ENCODE measurements at places on chromosomes 4 and X.
A peak's percentile ranks its signal among the peaks of the same experiment; 100 is the strongest.

DNA sequence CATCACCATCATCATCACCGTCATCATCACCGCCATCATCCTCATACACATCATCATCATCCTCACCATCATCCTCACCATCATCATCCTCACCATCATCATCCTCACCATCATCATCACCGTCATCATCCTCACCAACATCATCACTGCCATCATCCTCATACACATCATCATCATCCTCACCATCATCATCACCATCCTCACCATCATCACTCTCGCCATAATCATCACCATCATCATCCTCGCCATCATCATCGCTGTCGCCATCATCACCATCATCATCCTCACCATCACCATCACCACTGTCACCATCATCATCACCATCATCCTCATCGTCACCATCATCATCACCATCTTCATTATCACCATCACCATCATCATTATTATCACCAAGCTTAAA, 19.8 kb upstream of the DHRSX start:
- DNase-seq = no peak

DNA sequence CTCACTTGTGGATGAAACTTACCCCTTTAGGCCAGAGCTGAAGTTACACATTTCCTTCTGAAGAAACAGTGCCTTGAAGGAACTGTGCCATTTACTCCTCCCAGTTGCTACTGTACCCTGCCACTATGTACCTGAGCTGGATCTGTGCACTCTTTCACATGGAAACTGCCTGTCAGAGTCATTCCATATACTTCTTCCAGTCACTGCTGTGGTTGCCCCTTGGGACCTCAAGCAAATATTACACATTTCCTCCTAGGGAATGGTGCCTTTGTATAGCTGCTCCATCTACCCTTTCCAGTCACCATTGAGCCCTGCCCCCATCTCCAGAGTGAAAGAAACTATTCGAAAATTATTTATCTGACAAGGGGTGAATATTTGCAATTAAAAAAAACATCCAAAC, 1328.3 kb downstream of the TECRL start:
- DNase-seq = no peak

GRCh38 chrX:77622672-77623071, 163.3 kb downstream of the ATRX start:
- DNase-seq = peak; percentile 3

- DNase-seq = no peak
These were observed 23.4 kb downstream of the TRMT10A start for GRCh38 chr4:99540277-99540939.

GRCh38 chr4:95186666-95187065, 362.1 kb downstream of the UNC5C start:
- DNase-seq = no peak

DNA sequence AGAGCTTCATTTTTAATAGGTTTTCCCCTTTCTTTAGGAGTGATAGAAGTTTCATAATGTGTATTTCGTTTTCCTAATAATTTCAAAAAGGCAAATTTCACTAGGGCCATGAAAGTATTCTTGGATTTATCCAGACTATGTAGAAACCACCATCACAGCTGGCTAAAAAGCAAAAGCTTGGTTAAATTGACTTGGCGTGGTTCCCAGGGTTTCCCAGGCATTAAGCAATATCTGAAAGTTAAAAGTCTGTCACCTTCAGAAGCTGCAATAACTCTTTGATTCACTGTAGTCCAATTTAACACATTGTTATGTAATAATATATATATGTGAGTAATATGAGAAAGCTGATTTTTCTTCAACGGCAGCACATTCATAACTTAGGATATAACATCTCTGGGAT, 38.3 kb downstream of the NDNF start:
- no peak for DNase-seq

DNA sequence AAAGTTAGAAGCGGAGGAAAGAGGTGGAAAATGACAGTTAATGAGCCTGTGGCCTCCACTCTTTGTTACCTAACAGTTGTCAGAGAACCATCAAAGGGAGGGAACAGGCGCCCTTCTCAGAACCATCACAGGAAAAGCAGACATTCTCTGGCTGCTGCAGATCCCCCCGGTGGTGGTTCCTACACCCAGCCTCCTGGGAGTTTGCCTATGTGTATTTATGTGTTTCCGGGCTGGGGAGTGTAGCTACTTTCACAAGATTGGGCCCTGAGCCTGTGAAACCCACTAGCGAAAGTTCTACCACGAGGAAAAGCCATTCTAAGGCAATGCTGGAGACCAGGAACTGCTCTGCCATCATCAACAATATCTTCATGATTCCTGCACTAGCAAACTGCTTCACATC, 52.7 kb upstream of the BCOR start:
- no peak for DNase-seq

GRCh38 chr4:61212788-61213187, 12.7 kb downstream of the ADGRL3 start:
- no peak for DNase-seq

GRCh38 chr4:184384810-184385557, 89.4 kb downstream of the IRF2 start:
- DNase-seq = no peak

DNA sequence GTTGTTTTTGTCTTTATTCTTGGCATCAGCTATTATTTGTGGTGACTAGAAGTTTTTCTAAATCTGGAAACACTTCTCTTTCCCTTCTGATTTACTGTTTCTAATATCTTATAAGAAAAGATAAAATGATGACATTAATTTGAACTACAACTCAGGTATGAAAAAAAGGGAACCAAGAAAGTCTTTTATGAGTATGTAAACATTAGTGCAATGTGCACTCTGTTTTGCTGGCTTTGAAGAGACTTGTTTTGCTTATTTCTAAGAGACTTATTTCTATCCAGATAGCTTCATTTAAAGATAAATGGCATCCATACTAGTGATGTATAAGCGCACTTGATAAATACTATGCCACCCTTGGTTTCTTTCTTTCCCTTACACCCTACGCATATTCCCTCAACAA, 10.1 kb upstream of the AMBN start:
- no peak for DNase-seq

DNA sequence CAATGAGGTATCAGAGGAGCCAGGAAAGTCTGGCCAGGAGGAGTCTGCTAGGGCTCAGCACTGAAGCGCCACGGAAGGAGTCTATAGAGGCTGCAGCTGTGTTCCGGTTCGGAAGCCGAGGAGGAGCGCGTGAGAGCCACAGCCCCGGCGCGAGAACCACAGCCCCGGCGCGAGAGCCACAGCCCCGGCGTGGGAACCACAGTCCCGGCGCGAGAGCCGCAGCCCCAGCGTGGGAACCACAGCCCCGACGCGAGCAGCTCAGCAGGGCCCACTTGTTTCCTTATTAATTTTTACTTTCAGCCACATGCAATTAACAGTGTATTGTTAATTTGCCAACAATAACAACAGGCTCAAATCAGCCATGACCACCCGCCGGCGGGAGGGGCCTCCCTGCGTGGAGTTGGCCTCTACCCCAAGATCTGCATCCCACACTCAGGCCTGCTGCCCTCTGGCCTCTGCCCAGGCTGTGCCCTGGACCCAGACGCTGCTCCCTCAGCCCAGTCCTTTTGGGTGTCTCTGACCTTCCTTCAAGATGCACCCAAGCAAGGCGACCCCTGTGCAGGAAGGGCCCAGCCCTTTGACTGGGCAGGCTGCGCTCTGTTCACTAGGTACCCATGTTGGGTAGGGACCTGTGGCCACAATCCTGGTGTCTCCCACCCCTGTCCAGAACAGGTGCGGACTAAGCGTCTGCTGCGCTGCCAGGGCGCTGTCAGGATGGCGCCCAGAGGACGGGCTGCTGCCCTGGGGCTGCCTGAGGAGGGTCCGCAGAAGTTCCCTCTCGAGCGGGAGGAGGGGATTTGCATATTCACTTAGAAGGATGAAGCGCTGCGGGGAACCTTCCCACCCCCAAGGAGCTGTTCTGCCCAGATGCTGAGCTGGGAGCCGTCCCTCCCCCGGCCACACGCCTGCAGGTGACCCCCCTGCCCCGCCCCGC, 113.8 kb downstream of the ADRA2C start:
- DNase-seq = peak; percentile 28

- peak; percentile 10 for DNase-seq
These were observed 123.4 kb downstream of the ASB9 start for GRCh38 chrX:15146515-15146914.

DNA sequence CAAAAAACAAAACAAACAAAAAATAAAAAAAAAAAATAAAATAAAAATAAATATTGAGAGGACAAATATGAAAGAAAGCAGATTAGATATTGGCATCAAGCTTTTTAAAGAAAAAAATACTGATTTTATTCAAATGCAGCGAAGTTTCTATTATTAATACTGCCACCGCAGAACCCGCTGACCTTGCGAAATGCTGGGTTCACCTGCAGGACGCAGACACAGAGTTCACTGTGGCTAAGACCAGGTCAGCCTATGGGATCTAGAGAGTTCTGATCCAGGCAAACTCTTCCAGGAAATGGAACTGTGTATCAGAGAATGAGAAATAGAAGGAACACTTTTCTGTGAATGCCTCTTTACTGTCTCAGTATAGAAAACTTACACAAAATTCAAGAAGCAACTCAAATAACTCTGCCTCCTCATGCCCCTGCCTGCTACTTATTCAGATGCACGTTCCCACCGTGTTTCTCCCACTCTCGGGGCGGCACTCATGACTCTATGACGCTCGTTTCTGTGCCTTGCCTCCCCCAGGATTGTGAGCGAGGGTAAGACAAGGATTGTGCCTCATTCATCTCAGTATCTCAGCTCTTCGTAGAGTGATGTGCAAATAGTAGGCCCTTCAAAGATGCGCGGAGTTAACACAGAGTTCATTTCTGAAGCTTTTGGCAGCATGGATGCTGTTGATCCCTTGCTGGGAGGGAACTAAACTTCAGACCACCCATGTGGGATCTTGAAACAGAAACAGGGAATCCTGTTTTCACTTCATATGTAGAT, 44.1 kb upstream of the TLR3 start:
- no peak for DNase-seq

DNA sequence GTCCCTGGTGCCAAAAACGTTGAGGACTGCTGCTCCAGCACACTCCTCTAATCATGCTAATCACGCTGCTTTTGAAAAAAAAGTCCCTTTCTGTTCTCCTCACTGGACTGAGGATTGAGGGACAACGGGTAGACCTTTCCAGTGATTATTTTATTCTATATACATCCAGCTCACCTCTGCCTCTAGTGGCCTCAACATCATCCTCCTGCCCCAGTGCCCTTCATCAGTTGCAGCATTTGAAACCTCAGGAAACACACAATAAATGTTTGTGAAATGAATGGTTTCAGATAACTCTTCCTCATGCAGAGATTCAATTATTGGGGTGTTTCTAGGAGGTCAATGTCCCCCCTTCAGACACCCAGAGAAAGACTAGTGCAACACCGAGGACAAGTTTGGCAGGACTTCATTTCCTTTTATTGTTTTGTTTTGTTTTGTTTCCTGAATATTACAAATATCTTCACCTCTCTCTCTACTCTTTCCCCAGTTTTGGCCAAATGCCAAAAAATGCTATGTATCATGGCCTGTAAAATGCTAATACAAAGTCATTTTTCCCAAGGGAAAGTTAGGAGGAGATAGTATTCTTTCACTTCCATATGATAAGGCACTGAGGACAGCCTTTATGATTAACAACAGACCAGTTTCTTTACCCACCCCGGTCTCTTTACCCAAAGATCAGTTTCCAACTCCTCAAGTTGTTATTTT, 460.1 kb upstream of the SLIT2 start:
- no peak for DNase-seq

DNA sequence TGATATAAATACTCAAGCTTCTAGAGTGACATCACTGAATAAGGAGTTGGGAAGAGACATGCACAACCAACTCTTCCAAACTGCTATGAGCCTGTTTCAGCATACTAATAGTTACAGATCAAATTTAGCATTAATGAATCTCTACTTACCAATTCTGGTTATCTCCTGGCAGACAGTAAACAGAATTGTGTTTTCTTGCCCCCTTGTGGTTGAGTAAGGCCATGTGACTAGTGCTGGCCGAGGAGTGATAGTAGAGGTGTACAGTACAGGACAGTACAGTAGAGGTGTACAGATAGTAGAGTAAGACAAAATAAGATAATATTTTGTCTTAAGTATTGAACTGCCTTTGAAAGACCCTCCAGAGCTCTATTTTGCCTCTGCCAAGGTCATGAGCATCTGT, 681.4 kb downstream of the GABRG1 start:
- no peak for DNase-seq

DNA sequence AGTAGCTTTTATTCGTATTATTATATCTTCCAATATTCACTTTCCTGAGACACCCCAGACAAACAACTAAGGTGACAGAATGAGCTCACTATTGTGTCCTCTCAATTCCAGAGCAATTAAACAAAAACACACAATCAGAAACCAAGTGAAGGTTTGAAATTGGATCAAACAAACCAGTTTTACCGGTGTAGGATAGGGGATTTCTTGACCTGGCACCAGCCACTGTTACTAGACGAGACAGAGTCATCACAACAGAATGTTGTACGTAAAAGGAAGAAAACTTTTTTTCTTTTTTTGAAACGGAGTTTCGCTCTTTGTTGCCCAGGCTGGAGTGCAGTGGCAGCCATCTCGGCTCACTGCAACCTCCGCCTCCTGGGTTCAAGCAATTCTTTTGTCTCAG, 43.7 kb downstream of the LDOC1 start:
- DNase-seq = no peak

DNA sequence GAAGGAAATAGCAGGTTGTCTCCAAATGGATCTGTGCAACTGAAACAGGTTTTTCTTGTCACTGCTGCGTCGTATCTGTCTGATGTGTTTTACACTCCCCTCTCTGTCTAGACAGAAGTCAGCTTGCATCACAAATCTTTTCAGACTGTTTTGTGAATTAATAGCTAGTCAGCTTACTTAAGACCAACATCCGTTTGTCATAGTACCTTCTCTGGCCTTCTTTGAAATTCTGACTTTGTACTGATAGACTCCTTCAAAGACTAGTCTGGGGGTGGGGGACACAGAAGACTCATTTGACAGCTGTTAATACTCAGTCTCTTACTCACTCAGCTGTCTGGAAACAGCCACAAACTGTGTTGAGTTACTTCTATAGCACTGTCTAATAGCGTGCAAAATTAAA, 197.8 kb downstream of the PALLD start:
- DNase-seq = no peak

GRCh38 chr4:90419124-90419711, 292.0 kb downstream of the CCSER1 start:
- no peak for DNase-seq

DNA sequence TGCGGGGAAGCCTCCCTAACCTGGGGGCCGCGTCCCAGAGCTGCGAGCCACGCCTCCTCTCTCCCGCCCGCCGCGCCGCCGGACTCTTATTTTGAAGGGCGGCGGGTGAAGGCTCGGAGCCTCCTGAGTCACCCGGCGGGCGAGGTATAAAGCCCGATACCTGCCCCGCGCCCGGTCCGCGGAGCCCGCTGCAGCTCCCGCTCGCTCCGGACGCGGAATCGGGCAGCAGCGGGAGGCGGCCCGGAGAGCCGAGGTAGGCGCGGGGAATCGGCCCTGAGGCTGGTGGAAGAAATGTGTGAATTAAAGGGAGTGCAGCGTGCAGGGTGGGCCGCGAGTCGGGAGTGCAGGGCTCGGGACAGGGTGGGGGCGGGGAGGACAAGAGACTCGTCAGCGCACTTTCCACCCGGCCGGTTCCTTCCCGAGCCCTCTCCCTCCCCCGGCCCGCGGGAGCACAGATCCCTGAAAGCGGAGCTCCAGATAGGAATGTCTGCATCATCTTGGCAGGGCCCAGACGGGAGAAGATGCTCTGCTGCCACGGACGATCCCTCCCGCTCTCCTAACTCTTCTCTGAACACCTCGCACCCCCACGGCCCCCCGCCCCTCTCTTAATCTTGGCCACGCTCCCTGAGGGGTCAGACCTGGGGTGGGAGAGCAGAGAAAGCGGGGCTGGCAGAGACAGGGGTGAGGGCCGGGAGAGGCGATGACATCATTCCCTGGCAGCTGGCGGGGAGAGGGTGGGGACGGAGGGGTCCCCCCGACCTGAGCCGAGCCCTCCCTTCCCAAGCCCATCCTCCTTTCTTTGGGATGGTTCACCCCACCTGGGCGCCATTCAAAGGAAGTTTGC, 177.9 kb downstream of the CBR4 start:
- no peak for DNase-seq

Data from activated gamma-delta T cell treated with anti-CD3 and anti-CD28 coated beads, Interleukin-2, amount 50 U/mL, for 16 hours (primary cell).